Tibial nerve (tissue), 4 donors: ENCODE measurements at places on chromosomes 3 and 15. TPM values are rescaled to one million over a fixed set of nuclear protein-coding genes. Genes with fewer than 3 reads are reported as not detected.

- no peak overlapping the region for H3K4me3 ChIP-seq
- H3K27me3 ChIP-seq, result no peaks in the 10 kb centered on the region
- H3K36me3 ChIP-seq, result no peaks in the 10 kb centered on the region
- H3K27ac ChIP-seq, result no peak overlapping the region
These were observed 26.4 kb upstream of the TSPAN3 start for GRCh38 chr15:77097248-77097721.

CADPS gene
- total RNA-seq, result not detected

CHMP2B gene
- total RNA-seq, result 35.2 TPM

DNA sequence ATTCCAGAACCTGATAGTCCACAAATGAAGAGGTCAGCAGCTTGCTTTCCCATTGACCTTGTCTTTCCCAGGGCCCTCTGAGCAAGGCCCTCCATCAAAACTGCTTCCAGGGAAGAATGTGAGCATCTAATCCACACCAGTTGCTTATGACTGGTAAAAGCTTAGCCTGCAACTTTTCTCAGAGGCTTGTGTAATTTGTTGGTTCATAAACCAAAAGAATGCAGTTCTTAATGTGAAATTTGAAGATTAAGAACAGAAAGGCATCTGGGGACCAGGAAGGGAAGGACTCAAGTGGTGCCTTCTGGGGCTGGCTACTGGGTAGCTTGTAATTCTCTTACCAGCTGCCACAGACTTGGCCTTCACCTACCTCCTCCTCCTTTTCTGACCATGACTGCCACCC, 60.9 kb upstream of the EIF1B start:
- no peak overlapping the region for H3K4me3 ChIP-seq
- H3K27ac ChIP-seq, result no peak overlapping the region
- no peak for DNase-seq
- no peaks in the 10 kb centered on the region for H3K27me3 ChIP-seq
- no peaks in the 10 kb centered on the region for H3K36me3 ChIP-seq

- no peak overlapping the region for H3K4me3 ChIP-seq
- no peak overlapping the region for H3K27ac ChIP-seq
- no peak for DNase-seq
- no peaks in the 10 kb centered on the region for H3K27me3 ChIP-seq
- H3K4me1 ChIP-seq, result no peaks in the 10 kb centered on the region
- no peaks in the 10 kb centered on the region for H3K36me3 ChIP-seq
These were observed 61.6 kb upstream of the ACAN start for GRCh38 chr15:88741671-88742070.
